Tongue (tissue), 3 donors: ENCODE measurements at places on chromosomes 4 and X.

GRCh38 chrX:21806691-21807090 lies 32.7 kb upstream of the MBTPS2 start:
- no peak for DNase-seq

GRCh38 chrX:153802513-153803045 lies 8.1 kb downstream of the SSR4 start:
- DNase-seq = no peak

DNA sequence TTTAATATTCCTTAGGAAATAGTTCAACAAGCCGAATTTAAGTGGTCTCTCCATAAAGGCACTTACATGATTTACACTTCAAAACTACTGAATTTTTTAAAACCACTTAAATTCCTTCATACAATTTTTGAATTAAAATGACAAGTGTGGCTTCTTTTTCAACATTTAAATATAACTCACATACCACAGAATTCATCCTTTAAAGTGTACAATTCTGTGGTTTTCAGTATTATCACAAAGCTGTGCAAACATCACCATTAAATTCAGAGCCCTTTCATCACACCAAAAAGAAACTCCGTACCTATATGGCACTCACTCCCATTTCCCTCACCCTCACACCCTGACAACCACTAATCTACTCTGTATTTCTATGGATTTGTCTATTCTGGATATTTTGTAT lies 200.9 kb upstream of the MAB21L2 start:
- no peak for DNase-seq

DNA sequence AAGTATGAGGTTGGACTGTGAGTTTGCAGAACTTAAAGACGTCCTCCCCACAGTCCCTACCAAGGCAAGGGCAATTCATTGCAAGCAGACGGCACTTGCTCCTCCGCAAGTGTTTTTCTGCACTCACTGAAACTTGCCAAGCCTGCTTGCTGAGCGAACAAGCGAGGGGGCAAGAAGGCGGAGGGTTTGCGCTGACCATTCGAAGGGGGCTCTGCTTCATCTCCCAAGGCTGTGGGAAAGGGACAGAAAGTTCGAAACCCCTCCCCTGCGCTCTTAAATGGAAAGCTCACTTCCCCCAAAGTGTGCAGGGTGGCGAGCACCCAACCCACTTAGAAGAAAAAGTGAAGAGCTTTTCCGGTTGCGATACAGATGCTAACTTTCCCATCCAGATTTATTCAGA lies 1.4 kb downstream of the MID1 start:
- DNase-seq = peak; percentile 26

- DNase-seq = no peak
These were observed 103.0 kb downstream of the SYNPO2 start for GRCh38 chr4:118991686-118992085.

GRCh38 chrX:69844636-69845035 lies 205.1 kb downstream of the AWAT2 start:
- peak; percentile 77 for DNase-seq
